ENCODE measurements at places on chromosomes 2 and 18. TPM values are rescaled to one million over a fixed set of nuclear protein-coding genes. Genes with fewer than 3 reads are reported as not detected.

The AGAP1 gene
- 42.4 TPM for total RNA-seq

The CMPK2 gene
- total RNA-seq: 0.40 TPM

- H3K27ac ChIP-seq: no peak overlapping the region
- H3K4me1 ChIP-seq: no peaks in the 10 kb centered on the region
- H3K4me3 ChIP-seq: no peak overlapping the region
- no peaks in the 10 kb centered on the region for H3K27me3 ChIP-seq
- no peaks in the 10 kb centered on the region for H3K36me3 ChIP-seq
- no peak for DNase-seq
These were observed 1366.3 kb upstream of the TMEFF2 start for GRCh38 chr2:193561054-193561453.

- no peak for DNase-seq
- H3K4me3 ChIP-seq: no peak overlapping the region
- H3K27ac ChIP-seq: no peak overlapping the region
These were observed 44.3 kb downstream of the HPCAL1 start for GRCh38 chr2:10346929-10347561.

GRCh38 chr18:43671431-43671830 is 394.1 kb upstream of the SYT4 start:
- H3K27me3 ChIP-seq: no peaks in the 10 kb centered on the region
- H3K4me1 ChIP-seq: no peaks in the 10 kb centered on the region
- H3K27ac ChIP-seq: no peak overlapping the region
- H3K4me3 ChIP-seq: no peak overlapping the region

All from MCF 10A (cell line).